ENCODE measurements at places on chromosomes 5 and 9. TPM values are rescaled to one million over a fixed set of nuclear protein-coding genes. Genes with fewer than 3 reads are reported as not detected.

The FCN2 gene
- 0.45 TPM for polyA plus RNA-seq

The MARCOL gene
- polyA plus RNA-seq, result not detected

DNA sequence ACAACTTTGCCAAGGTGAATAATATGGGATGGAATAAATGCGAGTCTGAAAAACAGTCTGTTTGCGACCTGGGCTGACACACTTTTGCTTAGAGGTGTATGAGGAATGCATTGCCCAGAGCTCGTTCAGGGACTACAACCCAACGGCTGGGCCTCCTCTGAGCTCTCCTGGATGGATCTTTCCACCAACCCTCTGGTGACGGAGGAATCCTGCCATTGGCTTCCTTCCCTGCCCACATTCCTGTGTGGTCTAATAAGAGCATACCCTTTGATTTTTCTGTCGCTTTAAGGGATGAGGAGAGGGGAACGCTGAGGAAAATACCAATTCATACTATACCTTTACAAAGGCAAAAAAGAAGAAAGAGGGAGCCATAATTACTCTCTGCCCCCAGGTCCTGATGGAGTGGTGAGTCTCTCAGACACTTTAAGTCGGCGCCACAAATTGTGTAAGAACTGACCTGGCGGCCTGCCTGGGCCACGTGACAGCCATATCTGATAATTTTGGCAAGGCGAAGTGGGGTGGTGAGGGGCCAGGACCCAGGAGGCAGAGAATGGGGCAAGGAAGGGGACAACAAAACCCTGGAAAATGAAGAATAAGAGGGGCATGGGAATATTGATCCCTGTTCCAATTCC lies 265.2 kb upstream of the MSX2 start:
- no peak for DNase-seq

- no peak for DNase-seq
Observed at GRCh38 chr5:170520372-170520771, 16.6 kb downstream of the KCNIP1 start.

The MEIKIN gene
- polyA plus RNA-seq, result not detected

DNA sequence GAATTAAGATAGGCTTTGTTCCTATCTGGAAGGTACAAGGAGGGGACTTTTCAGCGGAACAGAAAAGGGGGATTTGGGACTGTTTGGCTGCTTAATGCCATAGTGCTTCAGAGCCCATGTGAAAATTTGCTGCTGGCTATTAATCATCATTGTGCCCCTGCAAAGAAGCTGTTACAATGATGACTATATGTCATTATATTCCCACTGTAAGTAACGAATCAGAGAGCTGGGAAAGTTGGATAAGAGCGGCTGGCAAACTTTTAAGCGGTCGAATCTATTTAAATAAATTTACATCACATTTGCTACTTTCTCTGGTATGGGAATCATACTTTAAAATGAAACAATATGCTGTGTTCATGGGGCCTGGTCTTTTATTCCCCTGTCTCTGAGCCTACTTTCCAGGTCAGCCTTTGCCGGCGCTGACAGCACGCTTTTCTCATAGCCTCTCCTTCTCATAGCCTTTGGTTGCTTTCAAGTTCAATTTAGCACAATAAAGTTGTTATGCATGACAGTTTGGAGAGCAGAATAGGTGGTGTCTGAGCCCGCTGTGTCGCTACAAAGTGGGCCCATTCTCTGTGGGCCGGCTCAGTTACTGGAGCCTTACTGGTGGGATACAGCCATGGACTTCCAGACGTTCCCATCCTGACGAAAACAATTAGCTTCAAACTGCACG lies 271.2 kb upstream of the TMEM161B start:
- no peak for DNase-seq

- no peak for DNase-seq
Observed at GRCh38 chr5:74865256-74865803, 857 bp downstream of the FAM169A start.

The TRIP13 gene
- 15.5 TPM for polyA plus RNA-seq

GRCh38 chr5:75681125-75681830 lies 36.0 kb downstream of the POC5 start:
- DNase-seq, result peak; percentile 35

DNA sequence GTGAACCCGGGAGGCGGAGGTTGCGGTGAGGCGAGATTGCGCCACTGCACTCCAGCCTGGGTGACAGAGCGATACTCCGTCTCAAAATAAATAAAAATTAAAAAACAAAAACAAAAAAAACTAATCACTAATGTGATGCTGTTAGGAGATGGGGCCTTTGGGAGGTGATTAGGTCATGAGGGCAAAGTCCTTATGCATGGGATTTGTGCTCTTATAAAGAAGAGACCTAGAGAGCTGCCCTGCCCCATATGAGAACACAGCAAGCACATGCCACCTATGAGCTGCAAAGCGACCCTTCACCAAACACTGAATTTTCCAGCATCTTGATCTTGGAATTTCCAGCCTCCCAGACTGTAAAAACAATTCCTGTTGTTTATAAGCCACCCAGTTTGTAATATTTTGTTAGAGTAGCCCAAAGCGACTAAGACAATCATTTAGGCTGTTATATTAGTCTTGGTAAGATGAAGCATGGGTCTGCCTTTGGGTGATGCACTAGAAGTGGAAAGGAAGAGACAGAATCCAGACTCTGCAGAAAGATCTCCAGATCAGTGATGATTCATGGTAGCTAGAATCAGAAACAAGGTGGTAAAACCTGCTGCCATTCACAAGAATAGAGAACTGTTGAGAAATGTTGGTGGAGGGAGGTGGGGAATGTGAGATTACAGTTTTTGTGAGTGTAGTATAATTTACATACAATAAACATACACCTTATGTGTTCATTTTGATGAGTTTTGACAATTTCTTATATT lies 26.2 kb downstream of the GPR21 start:
- DNase-seq, result no peak

The ARL15 gene
- 36.5 TPM for polyA plus RNA-seq

- no peak for DNase-seq
Observed at GRCh38 chr5:151967865-151968264, 43.2 kb upstream of the GLRA1 start.

GRCh38 chr5:88666761-88667495 lies 216.1 kb downstream of the MEF2C start:
- DNase-seq, result no peak

GRCh38 chr5:15441433-15442192 lies 58.4 kb upstream of the FBXL7 start:
- no peak for DNase-seq

DNA sequence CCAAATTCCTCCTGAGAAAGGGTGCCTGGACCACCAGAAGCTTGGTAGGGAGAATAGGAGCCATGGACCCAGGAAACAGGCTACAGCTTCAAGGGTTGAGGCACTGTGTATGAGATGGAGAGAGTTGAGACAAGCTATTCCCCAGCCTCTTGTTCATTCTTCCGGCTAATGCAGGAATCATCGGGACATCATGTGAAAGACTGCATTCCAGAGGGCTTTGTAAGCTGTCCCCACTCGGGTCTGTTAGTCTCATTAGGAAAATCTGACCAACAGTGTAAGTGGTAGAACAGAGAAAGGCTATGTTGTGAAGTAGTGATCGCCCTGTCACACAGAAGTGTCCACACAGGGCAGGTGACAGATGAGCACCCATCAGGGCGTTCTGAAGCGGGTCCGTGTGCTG lies 81.4 kb downstream of the GABBR2 start:
- no peak for DNase-seq

The PTTG1 gene
- 75.0 TPM for polyA plus RNA-seq

DNA sequence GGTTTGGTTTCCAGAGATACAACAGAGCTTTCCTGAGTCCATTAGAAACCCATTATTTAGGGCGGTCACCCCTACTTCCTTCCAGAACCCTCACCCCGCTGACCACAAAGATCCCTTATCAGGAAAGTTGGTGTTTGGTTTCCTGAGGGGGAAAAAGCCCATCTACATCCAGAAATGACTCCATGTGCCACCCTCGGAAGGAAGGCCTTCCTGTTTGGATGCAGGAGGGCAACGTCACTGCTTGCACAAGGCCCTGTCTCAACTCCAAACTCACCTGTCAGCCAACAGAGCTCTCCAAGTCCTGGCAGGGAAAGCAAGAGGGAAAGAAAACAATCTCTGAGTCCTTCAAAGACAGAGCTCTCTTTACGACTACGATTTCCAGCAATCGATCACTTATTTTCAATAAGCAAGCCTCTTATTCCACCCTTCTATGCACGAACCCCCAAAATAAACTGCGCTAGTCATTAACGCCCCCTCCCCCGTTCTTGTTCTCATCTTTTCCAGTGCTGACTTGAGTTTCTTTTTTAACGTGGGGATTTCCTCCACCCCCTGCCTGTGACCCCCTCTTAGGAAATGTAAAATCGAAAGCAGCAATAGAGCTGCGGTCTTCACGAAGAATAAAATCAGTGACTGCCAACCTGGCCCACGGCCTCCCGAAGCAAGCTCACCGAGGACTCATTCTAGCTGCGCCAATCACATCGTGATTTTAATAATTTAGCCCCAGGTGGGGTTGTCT lies 35.7 kb upstream of the NTNG2 start:
- no peak for DNase-seq

- DNase-seq, result no peak
Observed at GRCh38 chr9:36127652-36128244, 8.8 kb upstream of the GLIPR2 start.

DNA sequence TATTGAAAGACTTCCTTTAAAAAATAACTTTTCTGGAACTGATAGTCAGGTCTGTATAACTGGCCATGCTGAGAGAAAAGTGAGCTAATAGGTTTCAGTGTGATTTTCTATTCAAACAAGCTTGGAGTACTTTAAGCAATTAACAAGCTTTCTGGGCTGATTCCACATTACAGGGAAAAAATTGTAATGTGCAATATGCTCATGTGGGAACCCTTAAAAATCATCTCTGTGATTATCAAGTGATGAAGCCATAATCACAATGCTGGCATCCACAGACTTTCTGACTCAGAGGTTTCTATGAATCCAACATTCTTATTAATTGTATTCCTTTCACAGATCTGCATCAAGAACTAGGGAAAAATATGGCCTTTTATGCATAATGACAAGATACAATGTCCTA lies 212.2 kb upstream of the ACO1 start:
- no peak for DNase-seq

DNA sequence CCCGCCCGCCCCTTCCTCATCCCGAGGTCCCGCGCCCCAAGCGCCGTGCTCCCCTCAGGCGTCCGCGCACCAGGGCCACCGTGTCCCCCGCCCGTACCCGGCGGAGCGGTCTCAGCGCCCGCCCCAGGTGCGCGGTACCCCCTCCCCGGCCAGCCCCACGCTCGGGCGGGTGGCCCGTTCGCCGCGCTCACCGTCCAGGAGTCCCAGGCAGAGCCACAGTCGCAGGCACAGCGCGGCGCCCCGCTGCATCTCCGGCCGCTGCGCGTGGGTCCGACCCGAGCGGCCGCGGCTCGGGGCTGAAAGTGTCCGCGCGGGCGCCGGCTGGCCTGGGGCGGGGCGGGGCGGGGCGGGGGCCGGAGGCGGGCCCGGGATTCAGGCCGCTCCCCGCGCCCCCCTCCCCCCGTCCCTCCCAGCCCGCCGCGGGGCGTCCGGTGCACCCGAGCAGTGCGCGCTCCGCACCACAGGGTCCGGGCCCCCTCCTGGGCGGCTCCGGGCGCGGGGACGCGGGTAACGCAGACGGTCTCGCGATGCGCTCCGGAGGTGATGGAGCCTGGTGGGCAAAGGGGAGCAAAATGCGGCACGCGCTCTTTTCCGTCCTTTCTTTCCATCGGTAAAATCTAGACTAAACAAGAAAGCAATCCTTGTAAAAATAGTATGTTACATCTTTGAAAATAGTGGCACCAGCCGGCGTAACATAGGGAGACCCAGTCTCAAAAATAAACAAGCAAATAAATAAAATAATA lies at the start of gene FLT4:
FLT4 (minus strand) TSS at position 304 of the 743 bp plus-strand sequence; CDS start at position 249, 55 bp downstream.
- DNase-seq, result no peak

DNA sequence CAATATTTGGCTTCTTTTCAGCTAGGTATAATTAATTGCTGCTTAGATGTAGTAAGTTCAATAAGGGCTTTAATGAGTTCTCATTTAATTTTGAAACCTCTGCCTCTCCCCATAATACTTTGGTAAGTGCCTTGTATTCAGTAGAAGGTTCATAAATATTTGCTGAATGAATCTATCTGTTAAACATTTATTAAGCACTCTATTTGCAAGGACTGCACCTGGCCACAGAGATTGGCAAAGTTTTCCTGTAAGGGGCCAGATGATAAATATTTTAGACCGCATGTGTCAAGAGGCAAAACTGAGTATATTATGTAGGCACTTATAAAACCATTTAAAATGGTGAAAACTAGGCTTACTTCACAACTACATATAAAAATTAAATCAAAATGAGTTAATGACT lies 19.0 kb upstream of the GNA14 start:
- no peak for DNase-seq

GRCh38 chr5:117652958-117653280 lies 1078.3 kb upstream of the SEMA6A start:
- DNase-seq, result no peak

DNA sequence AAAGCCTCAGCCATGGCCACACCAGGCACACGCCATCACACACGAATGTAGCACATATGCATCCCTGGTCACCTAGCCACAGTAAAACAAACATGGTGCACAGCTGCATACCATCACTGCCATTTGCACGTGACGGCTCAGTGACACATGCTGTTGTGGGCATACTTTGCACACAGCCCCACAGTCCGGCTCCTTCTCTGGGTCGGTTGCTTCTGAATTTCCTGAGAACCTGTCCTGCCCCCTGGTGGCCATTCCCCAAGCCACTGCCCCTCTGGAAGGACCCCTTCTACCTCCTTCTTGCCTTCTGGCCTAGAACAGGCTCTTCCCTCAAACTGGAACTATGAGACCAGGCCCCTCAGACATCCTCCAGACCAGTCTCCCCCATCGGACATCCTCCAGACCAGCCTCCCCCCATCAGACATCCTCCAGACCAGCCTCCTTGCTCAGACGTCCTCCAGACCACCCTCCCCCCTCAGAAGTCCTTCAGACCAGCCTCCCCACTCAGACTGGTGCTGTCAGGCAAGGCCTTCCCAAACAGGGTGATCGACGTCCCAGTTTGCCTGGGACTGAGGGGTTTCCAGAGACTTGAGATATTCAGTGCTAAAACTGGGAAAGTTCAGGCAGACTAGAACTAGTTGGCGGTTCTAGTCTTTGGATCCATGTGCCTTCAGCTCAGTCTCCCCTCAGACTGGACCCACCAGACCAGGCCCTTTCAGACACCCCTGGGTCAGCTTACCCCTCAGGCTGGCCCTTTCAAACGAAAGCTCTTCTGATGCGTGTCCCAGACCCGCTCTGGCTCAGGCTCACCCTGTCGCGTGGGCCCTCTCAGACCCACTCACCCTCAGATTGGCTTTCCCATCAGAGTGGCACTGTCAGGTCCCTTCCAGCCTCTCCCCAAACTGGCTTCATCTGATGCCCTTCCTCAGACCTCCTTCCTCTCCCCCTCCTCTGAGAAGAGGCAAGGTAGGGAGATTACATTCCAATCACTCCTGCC lies 24.3 kb upstream of the ENHO start:
- DNase-seq, result no peak

The PCDHGB4 gene
- 6.6 TPM for polyA plus RNA-seq

GRCh38 chr5:77843570-77844372 lies 67.6 kb upstream of the TBCA start:
- no peak for DNase-seq

The CCDC69 gene
- 5.4 TPM for polyA plus RNA-seq

GRCh38 chr5:61622156-61622555 lies 290.1 kb downstream of the ZSWIM6 start:
- DNase-seq, result no peak

Data from right renal pelvis (tissue), 4 donors.